NCI-H1417 treated with DMSO at 0.1 percent for 48 hours (cell line): ENCODE measurements at places on chromosomes 11 and 22.
A peak's percentile ranks its signal among the peaks of the same experiment; 100 is the strongest.

DNA sequence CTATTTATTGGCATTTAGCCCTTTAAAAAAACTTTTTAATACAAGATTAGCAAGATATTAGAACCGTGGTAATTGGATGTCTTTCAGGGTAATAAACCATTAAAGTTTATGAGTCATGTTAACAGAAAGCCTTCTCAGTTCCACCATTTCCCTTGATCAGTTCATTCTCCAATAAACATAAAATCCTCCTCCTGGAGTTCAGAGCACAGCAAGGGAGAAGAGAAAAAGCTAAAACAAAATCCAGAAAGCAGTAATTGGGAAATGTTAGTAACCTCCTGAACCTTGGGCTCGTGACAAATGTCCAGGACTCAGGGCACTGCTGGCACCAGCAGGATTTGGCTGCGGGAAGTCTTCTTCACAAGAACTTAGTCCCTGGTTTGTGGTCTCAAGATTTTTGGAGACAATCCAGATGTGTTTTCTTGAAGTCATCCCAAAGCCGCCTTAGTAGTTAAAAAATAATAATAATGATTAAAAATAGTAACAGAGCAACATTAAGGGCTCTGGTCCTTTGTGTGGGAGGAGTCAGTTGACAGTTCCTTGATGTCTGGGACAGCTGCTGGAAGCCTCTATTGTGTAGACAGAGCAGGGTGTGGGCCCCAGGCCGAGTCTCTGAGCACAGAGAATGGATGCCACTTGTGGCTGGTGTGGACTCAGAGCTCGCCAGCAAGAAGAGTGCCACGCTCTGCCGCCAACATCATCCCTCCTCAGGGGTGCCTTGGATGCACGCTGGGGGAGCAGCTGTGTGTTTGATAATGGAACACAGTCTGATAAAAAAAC is 43.4 kb upstream of the PITPNB start:
- no peak for DNase-seq

DNA sequence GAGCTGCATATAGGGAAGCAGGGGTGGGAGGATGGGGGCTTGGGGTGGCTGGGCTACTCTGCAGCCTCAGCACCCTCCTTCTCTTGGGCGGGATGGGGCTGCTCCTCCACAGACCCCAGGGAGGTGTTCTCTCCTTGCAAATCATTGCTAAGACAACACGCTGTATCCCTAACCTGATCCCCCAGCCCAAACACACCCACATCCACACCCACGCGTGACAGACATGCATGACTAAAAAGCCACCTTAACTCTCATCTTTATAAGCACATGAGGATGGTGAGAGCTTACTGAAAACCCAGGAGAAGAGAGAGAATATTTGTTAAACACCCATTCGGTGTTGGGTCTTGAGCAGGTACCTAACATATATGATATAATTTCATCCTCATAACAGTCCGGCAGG is 39.9 kb upstream of the EIF3D start:
- no peak for DNase-seq

- DNase-seq, result no peak
These were observed 92.8 kb downstream of the USP35 start for GRCh38 chr11:78281511-78281910.

DNA sequence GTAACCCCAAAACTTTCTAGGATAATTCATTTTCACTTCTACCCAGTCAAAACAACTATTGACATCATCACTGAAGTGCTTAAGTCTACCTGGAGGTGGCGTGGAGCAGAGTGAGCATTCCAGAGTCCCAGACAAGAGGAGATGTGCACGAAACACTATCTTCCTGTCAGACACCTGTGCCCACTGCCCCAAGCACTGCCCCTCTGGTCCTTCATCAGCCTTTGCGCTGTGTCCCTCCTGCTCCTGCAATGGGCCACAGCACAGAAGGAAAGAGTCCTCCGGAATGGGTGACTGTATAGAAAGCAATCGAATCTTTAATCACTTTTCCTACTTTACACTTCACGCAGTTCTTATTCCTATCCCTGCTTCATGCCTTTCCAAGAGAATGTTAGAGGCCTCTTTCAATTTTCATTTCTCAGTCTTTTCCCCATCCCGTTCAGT is 512 bp upstream of the GRIA4 start:
- DNase-seq, result peak; percentile 5
